Stimulated activated CD4-positive, alpha-beta T cell treated with anti-CD3 and anti-CD28 coated beads, Interleukin-4, amount 100 ng/mL, for 4 hours (primary cell): ENCODE measurements at places on chromosomes 6 and 20.

GRCh38 chr6:72424476-72424875 lies 197.4 kb upstream of the KCNQ5 start:
- no peak for DNase-seq

- DNase-seq: no peak
Measured at GRCh38 chr6:5707281-5708045, 299.3 kb downstream of the NRN1 start.

DNA sequence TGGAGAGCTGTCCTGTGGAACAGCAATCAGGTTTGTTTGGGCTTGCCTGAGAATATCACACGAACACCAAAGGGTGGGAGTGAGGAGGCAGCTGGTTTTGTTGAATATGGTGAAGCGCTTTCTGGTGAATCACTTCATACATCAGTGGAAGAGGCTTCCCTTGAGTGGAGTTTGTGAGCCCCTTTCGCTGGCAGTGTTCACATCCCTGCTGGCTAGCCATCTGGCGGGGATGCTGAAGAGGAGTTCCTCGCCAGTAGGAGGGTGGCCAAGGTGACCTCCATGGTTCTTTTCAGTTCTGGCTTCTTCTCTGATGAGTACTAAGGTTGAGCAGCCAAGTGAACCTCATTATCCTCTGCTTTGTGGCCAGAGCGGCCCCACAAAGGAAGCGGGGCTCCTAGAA lies 37.7 kb upstream of the RNF8 start:
- DNase-seq: no peak

- no peak for DNase-seq
Measured at GRCh38 chr6:61586934-61587537, 699.0 kb downstream of the KHDRBS2 start.

DNA sequence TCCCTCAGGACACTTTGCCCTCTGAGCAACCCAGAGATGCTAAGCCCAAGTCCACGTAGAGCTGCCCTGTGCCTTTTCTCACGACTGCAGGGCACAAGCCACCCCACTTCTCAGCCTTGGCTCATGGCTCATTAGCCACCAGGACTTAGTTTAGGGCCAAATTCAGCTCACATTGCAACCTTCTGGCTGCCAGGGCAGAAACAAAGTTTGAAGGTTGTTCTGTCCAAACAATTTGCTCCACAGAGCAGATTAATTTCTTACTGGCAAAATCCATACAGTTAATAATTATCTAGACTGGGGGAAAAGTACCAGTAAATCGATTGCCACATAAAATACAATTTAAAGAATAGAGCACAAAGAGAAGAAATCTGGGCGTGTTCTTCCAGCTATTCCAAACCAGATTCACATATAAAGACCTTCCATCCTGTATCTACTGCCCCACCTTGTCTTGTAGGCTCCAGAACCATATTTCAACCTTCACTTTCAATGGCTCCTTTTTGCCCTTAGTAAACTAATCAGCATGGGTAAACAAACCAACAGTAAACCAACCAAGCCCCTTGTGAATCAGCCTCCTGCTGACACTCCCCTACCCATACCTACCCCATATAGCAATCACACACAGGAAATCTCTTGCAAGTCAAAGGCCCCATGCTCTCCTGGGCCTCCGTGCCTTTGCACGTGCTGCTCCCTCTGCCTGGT lies 101.9 kb downstream of the QRSL1 start:
- no peak for DNase-seq

GRCh38 chr20:37543828-37544227 lies 16.2 kb upstream of the BLCAP start:
- no peak for DNase-seq

GRCh38 chr20:34850969-34851368 lies 21.7 kb downstream of the GGT7 start:
- no peak for DNase-seq

GRCh38 chr6:121533321-121533841 lies 97.9 kb downstream of the GJA1 start:
- DNase-seq: no peak

DNA sequence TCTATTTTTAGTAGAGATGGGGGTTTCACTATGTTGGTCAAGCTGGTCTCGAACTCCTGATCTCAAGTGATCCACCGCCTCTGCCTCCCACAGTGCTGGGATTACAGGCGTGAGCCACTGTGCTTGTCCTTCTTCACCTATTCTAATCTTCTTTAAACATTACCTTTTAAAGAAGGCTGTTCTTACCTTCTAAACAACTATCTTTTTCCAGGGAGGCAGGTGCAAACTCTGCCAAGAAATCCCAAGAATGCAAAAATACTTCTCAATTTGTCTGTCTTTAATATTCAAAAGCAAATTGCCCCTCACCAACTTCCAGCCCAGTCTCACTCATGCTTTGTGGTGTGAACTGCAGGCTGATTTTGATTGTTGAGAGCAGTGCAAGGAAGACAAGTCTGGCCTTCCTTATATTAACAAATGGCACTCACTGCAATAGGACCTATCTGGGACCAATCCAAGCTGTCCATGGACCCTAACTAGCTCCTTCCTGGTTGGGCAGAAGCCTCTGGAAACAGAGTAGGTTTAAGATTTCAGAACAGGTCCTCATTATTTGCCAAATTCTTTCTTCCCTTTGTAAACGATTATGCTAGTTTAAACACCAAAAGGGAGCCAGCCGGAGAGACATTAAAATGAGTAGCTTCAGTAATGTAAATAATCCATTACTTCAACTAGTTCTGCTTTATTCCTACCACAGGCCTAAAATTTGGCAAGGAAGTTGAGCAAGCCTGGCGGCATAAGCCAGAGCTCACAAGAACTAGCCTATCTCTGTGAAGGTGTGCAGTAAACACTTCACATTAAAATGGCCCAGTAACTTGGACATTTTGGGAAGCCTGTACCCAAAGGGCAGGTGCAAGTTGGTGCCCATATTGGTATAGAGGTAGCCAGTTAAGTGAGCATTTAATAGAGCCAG lies 1.6 kb downstream of the SCAND1 start:
- DNase-seq: no peak

DNA sequence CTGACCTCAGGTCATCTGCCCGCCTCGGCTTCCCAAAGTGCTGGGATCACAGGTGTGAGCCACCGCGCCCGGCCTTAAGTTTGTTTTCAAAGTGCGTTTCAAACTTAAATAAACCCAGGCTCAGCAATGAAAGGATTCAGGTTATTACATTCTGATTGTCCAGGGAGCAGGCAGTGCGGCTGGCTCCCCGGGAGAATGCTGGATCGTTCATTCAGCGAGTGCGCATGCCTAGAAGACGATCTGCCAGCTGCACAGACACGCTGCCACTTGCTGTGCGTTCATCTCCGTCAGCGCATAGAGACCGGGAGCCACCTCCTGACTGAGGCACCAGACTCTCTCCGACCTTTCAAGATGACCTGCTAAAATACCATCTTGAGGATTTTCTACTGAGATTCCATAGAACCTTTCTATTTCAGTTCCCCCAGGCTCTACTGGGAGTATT lies 163.9 kb upstream of the ZNF217 start:
- DNase-seq: no peak

GRCh38 chr6:31776485-31776988 lies 591 bp downstream of the VWA7 start:
- no peak for DNase-seq

DNA sequence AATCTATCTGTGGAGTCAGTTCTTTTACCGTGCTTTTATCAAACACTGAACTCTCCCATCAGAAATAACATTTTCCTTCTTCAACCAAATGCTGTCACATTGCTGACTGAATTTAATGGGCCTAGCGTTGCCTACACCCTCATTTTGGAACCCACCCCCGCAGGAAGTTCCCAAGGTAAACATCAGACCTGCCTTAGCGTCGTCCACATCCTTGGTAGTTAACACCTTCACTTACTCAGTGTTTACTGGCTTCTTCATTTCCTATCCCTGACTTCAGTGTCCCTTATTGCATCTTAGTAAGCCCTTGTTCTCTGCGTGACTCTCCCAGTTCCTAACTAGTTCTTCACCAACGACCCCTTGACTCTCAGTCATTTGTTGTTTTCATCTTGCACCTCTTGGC lies 491.4 kb upstream of the SOX4 start:
- DNase-seq: no peak

- no peak for DNase-seq
Measured at GRCh38 chr6:39226639-39227329, 2.5 kb downstream of the KCNK5 start.

DNA sequence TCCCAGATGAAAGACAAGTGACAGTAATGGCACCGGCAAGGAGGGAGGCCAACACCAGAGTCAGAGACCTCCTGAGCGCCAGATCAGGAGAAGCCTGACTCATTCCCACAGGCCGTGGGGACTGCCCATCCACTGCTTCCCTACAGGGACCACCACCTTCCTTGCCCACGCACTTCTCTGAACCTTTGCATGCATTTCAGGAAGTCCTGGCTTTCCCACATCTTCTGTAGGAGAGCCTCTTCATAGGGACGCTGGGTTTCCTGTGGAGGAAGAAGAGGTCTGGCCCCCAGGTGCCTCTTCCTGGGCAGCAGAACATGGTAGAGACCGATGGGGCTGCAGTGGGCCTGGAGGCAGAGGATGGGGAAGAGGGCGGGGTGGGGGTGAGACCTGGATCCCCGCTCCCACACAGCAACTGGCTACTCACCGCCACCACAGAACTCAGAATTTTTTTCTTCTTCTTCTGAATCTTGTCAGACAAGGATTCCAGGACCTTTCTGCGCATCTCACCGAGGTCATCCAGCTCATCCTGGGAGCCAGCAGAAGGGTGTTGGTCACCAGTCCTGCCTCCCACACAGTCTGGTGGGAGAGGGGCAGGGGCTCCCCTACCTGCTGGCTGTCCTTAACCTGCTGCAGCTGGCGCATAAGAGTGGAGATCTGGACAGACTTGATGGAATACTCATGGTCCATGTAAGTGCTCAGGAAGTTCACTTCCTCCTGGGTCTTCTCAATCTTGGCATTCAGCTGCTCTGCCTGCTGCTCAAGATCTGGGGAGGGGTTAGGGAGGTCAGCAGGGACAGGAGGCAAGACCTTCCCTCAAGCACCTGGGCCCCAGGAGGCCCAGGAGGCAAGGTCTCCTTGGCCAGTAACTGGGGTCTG lies 13.7 kb downstream of the C20orf96 start:
- DNase-seq: no peak
